CD4-positive, alpha-beta T cell (primary cell): ENCODE measurements at places on chromosomes 16 and 17.

DNA sequence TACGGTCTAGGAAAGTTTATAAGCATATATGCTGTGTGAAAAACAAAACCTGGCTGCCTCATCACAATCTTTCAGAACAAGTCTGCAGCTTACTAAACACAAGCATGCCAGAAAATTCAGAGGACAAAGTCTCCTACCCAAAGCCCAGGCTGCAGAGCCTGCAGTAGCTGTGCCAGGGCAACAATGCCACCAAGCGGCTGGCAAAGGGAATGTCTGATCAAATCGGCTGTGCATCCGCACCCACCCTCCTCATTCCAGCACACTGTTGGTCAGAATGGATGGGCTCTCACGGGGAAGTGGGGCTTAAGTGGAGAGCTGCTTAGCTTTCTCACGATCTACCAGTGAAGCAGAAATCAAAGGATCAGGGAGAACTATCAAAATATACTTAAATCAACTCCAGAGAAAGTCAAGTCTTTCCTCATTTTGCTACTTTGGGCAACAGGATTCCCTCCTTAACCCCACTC lies 73.5 kb downstream of the CYTH1 start:
- DNase-seq, result peak; percentile 43

- no peak for DNase-seq
Measured at GRCh38 chr17:63823659-63824331, 3.4 kb upstream of the PSMC5 start.

DNA sequence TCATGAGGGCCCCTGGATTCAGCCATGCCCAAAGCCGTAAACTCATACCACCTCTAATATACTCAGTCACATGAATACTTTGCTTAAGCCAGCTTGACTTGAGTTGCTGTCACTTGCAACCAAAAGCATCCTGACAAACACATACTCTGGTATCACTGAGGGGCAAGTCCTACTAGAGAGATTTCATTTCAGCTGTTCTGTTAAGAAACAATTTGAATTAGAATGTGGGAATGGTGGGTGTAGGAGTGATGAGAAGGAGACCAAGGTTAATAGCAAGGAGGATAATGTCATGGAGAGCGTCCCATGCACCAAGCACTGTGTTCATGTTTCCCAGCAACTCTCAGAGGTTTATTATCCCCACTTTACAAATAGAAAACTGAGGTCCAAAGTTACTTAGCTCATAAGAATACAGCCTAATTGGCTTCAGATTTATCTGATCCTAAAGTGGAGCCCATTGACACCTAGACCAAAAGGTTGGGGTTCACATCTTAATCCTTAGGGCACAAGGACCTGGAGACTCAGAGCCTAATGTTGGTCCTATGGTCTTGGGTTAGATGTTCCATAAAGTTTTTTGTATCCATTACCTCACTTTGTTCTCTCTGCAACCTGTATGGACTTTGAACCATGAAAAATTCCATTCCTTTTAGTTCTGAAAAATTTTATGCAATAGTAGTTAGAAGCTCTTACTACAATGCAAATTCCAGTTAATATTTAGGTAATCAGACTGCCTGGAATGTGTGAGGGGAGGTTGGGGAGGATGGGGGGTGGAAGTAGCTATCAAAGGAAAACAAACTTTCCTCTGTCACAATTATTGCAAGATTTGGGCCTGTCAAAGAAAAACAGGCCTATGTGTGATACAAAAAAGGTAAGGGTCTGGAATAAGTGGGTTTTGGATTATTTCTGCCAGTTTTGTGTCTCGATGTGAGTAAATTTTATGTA lies 105.9 kb downstream of the IRX3 start:
- DNase-seq, result no peak

DNA sequence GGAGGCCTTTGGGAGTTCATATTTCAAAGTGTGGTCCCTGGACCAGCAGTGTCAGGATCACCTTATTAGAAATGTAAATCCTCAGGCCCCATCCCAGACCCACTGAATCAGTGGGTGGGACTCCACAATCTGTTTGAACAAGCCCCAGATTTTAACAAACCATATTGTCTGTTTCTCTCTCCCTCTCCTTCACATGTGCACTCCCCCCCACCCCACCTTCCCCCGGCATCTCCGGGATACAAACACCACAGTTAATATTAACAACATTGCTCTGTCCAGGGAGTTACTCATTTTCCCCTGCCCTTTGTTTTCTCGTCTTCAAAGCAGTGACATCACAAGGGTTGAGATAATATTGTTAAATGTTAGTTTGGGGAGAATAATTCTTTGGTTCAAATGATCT lies 127.3 kb downstream of the KATNIP start:
- no peak for DNase-seq

GRCh38 chr17:19486351-19487023 lies 47.2 kb upstream of the SLC47A1 start:
- no peak for DNase-seq

GRCh38 chr16:67462279-67462655 lies 18.7 kb downstream of the ATP6V0D1 start:
- DNase-seq, result no peak

- DNase-seq, result no peak
Measured at GRCh38 chr16:63653044-63653839, 1468.6 kb downstream of the CDH11 start.

GRCh38 chr17:16879686-16880085 lies 92.2 kb downstream of the TNFRSF13B start:
- no peak for DNase-seq

GRCh38 chr16:70770626-70771552 lies 30.1 kb downstream of the VAC14 start:
- DNase-seq, result peak; percentile 45

- DNase-seq, result no peak
Measured at GRCh38 chr16:85628265-85628556, 15.1 kb downstream of the GSE1 start.

GRCh38 chr17:16074423-16074822 lies 74.8 kb downstream of the TTC19 start:
- no peak for DNase-seq

DNA sequence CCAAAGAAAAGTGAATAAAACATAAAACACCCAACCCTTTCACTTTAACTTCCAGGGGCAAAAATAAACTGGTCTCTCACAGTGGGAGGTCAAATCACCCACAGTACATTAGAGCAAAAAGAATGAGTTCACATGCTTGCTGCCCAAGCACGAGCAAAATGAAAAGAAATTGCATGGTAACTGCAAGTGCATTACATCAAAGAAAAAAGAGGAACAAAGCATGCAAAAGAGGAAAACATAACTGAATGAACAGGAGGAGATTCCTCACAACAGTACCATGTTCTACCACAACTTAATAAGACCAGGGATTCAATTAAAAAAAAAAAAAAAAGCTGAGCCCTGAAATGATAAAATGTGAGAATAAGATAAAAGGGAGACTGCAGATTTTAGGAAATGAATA lies 12.3 kb downstream of the DNAH2 start:
- DNase-seq, result no peak
